ENCODE measurements at places on chromosomes 6 and 20.

GRCh38 chr6:32950010-32950409 is 2.9 kb downstream of the HLA-DMA start:
- no peak for DNase-seq

- no peak for DNase-seq
These were observed at the start of gene SLPI for GRCh38 chr20:45254383-45255262. Gene SLPI (minus strand): TSS chr20:45254564. CDS start chr20:45254543, 21 bp downstream.

DNA sequence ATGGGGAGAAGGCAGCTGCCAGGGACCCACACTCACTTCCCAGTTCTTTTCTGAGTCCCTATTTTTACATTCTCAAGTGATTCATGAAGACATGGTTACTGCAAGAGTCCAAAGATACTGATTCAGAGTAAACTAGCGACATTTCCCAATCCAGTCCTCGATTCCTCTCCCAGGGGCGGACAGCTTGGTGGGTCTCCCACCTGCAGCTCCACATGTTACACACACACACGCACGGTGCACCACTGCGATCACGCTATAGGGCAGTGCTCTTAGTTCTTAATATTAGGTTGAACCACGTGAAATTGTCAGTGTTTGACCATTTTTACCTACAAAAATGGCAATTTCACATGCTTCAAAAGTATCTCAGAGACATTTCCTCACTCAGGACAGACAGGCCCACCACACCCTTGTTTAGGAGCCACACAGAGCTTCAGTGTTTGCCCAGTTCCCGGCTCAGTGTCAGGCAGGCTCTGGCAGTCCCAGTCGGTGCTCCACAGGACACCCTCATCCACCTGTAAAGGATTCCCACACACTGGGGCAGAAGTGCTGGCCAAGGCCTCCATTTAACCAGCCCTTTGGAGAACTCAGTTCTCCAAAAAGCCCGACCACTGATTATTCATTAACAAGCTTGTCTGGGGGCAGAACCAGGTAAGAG is 51.8 kb downstream of the RRBP1 start:
- DNase-seq, result no peak

GRCh38 chr6:109824105-109824504 is 133.0 kb downstream of the FIG4 start:
- no peak for DNase-seq

- DNase-seq, result no peak
These were observed 24.9 kb upstream of the BTN3A2 start for GRCh38 chr6:26340066-26340465.

- DNase-seq, result no peak
These were observed 1.9 kb upstream of the C20orf204 start for GRCh38 chr20:64033981-64034493.

GRCh38 chr6:106163966-106164877 is 78.1 kb downstream of the PRDM1 start:
- no peak for DNase-seq

GRCh38 chr20:59393142-59393541 is 92.7 kb downstream of the EDN3 start:
- DNase-seq, result no peak

DNA sequence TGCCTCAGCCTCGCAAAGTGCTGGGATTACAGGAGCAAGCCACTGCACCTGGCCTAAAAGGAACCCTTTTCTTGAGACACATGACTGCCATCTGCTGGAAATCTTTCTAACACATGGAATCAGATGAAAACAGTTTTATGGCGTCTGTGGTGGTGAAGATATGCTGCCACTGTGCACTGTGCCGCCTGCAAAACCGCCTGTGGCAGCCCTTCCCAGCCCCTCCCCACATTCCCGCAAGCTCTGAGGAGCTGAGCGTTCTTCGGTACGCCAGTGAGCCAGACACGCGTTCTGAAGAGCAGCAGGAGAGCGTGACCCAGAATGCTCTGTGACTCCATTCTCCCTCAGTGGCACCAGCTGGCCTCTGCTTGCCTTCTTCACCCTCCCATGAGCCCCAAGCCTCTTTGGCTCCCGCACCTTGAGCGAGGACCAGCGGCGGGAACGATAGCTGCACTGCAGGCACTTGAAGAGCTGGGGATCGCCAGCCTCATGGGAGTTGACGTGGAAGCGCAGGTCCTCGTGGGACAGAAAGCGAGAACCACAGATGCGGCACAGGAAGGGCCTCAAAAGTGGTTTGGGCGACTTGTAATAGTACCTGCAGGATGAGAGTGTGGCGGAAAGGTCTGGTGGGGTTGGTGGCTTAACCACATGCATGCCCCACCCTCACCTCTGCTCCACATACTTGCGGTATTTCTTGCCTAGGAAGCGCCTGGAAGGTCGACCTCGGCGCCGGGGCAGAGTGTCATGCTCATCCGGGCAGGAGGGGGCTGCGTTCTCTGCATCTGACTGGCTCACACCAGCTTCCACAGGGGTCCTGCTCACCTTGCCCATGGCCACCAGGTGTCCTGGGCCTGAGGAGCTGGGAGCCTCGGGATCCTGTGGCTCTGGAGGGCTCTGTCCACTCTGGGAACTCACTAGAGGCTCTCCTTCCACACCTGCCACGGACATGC is 8.7 kb downstream of the ZNF335 start:
- DNase-seq, result no peak

DNA sequence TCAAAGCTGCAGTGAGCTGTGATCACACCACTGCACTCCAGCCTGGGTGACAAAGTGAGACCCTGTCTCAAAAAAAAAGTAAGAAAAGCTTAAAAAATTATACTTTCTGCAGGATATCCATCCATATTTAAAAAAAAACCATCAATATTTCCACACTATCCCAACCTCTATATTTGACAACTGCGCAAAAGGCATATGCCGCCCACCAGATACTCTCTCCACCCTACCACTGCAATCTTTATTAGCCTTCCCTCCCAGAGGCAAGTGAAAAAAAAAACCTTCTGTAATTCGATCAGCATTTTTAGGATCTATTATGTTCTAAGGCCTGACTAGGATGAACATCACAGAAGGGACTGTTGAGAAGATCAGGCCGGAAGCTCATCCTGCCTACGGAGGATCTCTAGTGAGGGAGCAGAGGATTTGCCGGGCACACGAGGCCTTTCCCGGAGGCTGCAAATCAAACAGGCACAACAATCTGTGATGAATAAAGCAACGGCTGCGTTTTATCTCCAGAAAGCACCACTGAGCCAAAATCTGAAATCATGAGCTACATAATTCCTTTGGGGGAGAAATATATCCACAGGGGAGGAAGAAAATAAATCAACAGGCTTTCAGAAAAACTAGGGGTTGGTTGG is 65.9 kb downstream of the GFOD1 start:
- no peak for DNase-seq

DNA sequence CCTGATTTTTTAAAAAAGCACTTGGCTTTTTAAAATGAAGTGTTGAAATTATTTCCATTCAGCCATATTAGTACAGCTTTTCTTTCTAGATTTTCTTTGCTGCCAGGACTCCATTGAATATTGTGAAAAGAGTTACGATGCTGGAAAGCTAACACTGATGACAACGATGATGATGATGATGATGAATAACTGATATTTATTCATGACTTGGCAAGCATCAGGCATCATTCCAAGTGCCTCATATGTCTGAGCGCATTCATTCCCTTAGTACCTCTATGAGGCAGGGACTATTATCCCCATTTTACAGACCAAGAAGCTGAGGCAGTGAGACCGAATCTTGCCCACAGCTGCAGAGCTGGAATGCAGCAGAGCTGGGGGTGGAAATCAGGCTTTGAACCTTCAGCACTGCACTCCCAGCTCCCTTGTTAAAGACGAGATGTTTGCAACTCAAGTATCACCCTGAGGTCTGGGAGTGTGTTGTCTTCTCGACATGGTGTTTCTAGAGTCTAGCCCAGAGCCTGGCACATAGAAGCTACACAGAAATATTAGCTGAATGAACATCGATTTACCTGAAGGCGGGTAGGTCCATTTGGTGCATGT is 85.5 kb upstream of the FRMD1 start:
- no peak for DNase-seq

- DNase-seq, result no peak
These were observed 450.0 kb downstream of the HAO1 start for GRCh38 chr20:7490288-7490687.

DNA sequence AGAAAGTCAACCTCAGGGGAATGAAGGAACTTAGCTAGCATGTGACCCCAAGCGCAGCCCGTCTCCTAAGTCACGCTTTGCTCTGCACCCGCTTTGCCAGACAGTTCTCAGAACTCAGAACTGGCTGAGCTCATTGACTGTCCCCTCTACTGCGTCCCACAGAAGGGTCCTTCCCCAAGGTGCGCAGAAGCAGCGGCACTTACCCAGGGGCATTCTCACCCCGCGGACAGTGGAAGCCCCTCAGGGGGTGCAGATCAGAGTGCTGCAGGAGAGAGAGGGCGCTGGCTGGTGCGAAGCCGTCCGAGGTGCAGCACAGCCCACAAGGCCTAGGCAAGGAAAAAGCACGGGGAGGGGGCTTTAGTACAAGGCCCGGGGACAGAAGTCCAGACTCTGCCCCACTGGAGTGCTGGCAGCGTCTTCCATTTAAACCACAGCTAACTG is 807 bp downstream of the SNHG17 start:
- DNase-seq, result no peak

- no peak for DNase-seq
These were observed 151.1 kb downstream of the TMEM242 start for GRCh38 chr6:157172231-157172701.

- no peak for DNase-seq
These were observed 20.2 kb downstream of the APMAP start for GRCh38 chr20:24972341-24972740.

DNA sequence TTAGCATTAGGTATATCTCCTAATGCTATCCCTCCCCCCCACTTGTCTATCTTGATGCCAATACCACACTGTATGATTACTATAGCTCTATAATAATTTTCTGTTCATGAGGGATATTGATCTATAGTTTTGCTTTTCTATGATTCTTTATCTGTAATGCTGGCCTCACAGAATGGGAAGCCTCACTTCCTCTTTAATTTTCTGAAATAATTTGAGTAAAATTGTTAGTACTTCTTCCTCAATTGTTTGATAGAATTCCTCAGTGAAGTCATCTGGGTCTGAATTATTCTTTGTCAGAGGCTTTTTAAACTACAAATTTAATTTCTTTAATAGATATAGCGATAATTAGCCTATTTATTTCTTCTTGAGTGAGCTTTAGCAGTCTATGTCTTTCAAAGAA is 31.2 kb downstream of the SIRPD start:
- no peak for DNase-seq

DNA sequence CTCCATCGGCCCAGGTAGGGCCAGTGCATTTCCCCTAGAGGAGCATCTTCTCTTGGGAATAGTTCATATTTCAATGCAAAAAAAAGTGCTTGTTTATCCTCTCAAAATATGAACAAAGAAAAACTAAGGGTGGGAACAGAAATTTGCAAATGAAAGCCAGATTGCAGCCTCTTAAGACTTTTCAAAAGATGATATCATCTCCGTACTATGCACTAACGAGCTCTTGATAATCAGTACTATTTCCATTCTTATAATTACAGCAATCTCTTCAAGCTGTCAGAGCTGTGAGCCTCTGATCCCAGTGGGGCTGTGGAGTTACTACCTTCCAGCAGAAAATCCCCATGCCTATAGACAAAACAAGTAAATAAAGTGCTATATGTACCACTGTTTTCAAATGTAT is 77.1 kb downstream of the SOD2 start:
- DNase-seq, result no peak

- DNase-seq, result no peak
These were observed 86.0 kb downstream of the PTPN1 start for GRCh38 chr20:50595988-50596693.

- no peak for DNase-seq
These were observed 423.8 kb upstream of the ADGRB3 start for GRCh38 chr6:68211242-68211795.

GRCh38 chr6:155100087-155100486 is 105.0 kb downstream of the TIAM2 start:
- DNase-seq, result no peak

DNA sequence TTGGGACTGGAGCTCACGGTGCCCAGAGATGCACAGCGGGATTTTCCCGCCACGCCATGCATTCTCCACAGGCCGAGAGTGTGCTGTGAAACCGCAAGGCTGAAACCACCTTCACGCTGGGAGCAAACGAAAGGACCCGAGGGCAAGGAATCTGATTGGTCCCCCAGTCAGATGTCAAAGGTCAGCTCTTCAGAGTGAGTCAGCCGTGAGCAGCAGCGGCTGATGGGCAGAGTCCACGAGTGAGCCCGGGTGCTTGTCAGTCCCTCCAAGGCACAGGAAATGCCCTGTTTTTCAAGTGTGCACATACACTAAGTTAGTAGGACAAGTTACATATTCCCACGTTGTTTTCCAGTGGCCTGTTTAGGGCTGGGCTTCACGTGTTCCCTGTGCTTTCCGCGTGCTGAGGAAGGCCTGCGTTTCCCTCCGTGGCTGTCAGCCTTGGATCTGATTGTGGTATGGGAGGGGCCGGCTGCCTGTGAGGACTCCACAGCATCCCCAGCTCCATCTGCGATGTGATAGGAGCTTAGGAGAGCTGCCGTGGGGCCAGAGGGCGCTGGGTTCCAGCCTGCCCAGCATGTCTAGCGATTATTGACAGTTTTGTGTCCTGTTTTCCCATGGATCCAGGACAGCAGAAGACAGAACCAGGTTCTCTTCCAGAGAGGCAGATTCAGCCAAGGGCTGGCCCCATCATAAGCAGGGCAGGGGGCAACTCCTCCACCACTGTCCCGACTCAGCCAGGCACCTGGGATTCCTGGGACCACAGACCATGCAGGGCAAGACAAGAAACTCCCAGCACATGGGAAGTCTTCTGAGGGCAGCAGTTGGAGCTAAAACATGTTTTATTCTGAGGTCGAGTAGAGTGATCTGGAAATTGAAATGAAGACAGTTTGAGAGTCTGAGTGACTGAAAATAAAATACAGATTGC is 38.2 kb upstream of the FRMD1 start:
- DNase-seq, result no peak

DNA sequence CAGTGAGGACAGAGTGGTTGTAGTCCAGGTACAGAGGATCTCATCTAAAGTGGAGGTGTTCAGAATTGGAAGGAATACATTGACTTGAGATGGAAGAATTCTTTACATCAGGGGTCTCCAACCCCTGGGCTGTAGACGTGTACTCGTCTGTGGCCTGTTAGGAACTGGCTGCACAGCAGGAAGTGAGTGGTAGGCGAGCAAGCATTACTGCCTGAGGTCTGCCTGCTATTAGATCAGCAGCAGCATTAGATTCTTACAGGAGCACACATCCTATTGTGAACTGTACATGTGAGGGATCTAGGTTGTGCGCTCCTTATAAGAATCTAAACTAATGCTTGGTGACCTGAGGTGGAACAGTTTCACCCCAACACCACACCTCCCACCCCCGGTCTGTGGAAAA is 121.1 kb downstream of the CDKAL1 start:
- DNase-seq, result no peak

- DNase-seq, result no peak
These were observed 858 bp downstream of the BCAS1 start for GRCh38 chr20:54069501-54069971.

GRCh38 chr6:106750946-106751345 is 121.6 kb downstream of the QRSL1 start:
- DNase-seq, result no peak

DNA sequence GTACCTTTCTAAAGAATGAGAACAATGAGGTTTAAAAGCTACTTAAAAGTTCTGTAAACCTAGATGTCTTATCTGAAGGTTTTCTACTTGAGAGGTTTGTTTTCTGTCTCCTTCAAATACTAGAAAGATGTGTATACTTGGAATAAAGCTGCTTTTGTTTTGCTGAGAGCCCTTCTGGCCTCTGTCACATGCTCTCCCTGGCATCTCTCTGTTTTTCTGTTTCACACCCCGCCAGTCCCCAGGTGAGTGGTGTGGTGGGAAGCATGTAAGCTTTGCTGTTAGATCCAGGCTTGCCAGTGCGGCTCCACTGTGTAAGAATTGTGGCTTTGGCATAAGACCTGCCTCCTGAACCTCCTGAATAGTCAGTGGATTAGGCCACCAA is 56.8 kb downstream of the SNX9 start:
- no peak for DNase-seq

GRCh38 chr6:142356201-142356883 is 54.5 kb downstream of the ADGRG6 start:
- DNase-seq, result no peak

Data from activated naive CD4-positive, alpha-beta T cell (primary cell).